ENCODE measurements at places on chromosomes 13 and 19. TPM values are rescaled to one million over a fixed set of nuclear protein-coding genes. Genes with fewer than 3 reads are reported as not detected.

GRCh38 chr19:6198896-6199239 is 63.4 kb downstream of the ACSBG2 start:
- peak; percentile 1 for ATAC-seq

DNA sequence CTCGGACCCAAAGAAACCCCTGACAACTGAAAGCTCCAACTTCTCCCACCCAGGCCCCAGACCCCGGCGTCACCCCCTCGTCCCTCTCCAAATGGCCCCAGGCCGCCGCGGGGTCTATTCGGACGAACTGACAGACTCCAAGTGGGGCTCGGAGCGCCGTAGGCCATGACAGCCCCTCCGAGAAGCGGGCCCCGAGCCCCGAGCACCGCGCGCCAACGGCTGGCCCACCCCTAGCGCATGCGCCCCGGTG is 360 bp downstream of the DDX39A start:
- ATAC-seq, result peak; percentile 68

DNA sequence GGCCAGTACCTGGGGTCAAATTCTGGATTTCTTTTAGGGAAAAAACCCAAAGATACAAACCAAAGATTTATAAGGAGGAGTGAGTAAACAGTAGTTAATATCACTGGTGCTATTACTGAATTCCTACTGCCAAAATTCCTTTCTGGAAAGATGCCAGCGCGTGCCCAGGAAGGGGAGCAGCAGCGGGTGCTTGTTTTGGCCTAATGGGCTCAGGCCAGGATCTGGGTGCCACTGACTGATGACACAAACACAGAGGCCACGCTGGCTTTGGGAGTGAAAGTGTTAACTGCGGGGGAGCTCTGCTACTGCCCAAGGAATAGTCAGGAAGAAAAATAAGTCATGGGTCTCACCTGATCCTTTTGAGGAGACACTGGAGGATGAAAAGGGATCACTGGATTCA is 61.2 kb downstream of the KLF2 start:
- no peak for ATAC-seq

- ATAC-seq, result no peak
These were observed 270.1 kb downstream of the SLITRK5 start for GRCh38 chr13:87941226-87941625.

GRCh38 chr13:40769970-40770369 is 1.0 kb downstream of the MRPS31 start:
- no peak for ATAC-seq

DNA sequence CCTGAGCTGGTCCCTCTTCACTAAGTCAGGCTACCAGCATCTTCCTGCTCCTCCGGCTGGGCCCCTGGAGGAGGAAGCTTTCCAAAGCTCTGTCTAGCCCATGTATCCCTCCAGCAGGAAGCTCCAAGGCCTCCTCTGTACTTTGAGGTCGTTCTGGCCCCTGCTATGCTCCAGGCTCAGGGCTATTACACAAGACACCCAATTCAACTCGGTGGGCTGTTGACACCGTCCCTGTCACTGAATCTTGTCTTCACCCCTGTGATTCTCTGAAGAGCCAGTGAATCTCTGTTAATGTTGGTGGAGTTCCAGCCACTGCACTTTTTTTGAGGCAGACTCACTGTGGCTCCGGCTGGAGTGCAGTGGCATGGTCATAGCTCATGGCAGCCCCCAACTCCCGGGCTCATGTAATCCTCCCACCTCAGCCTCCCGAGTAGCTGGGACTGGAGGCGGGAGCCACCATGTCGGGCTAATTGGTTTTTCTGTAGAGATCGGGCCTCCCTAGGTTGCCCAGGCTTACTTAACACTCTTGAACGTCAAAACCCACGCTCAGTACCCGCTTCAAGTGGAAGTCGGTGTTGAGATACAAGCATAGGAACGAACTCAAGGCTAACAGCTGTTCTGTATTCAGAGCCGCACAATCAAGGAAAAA is 512 bp upstream of the REX1BD start:
- peak; percentile 4 for ATAC-seq

DNA sequence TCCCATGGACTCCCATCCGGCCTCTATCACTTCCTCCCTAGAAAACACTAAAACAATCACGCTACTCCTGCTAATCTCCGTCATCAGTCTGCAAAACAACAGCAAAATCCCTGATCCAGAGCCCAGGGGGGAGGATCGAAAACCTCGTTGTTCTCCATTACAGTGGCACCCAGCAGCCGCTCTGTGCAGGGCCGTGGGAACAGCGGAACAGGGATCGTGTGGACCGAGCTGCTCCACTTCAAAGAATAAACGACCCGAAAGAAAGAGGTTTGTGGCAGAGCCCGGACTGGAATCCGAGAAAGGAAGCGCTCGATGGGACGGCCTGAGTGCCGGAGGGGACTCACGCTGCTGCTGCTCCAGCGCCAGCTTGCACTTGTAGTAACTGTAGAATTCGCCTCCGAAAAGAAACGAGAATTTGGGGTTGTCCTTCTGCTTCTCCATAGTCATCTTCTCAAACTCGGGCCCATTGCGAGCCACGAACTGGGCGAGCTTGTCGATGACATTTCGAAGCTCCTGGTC is 652 bp downstream of the CHERP start:
- peak; percentile 1 for ATAC-seq

- ATAC-seq, result peak; percentile 39
These were observed 2.8 kb downstream of the SEMA6B start for GRCh38 chr19:4556597-4557127.

- ATAC-seq, result no peak
These were observed 46.5 kb upstream of the CLDN10 start for GRCh38 chr13:95505986-95506385.

The PRR22 gene
- 4.6 TPM for total RNA-seq

The SYNGR4 gene
- total RNA-seq, result not detected

The COX7A1 gene
- total RNA-seq, result not detected

DNA sequence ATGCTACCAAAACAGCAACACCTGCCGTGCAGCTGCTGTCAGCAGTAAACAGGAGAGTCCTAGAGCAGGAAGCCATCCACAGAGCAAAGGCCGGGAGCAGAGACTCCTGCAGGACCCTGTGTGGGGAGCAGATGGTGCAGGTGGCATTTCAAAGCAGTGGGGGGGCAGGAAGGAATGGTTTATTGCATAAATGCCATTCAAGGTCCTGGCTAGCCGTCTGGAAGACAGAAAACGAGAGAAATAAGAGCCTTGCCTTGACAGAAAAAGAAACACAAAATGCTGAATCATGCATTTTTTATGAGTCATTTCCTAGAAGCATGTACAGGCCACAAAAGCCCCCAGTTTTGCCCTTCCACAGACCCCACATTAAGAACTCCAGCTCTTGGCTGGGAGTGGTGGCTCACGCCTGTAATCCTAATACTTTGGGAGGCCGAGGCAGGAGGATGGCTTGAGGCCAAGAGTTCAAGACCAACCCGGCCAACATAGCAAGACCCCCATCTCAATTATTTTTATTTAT is 5.4 kb downstream of the RSPH6A start:
- no peak for ATAC-seq

The CLIP3 gene
- 0.89 TPM for total RNA-seq

GRCh38 chr13:110628952-110629701 is 13.8 kb downstream of the NAXD start:
- ATAC-seq, result no peak

The CGB2 gene
- not detected for total RNA-seq

GRCh38 chr13:28875846-28876615 is 55.9 kb downstream of the MTUS2 start:
- no peak for ATAC-seq

The GSX1 gene
- total RNA-seq, result not detected

GRCh38 chr13:72541674-72542073 is 185.8 kb downstream of the MZT1 start:
- ATAC-seq, result no peak

DNA sequence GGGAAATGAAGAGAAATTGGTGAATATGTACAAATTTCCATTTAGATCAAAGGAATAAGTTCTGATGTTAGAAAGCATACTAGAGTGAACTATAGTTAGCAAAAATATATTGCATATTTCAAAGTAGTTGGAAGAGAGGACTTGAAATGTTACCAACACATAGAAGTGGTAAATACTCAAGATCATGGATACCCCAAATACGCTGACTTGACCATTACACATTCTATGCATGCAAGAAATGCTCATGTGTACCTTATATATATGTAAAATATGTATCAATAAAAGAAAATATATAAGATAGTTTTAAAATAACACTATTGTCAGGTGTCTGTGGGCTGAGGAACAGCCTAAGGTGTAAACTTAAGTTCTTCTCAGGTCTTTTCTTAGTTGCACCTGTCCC is 14.6 kb upstream of the ZNF491 start:
- ATAC-seq, result no peak

- no peak for ATAC-seq
These were observed 62.2 kb downstream of the DCT start for GRCh38 chr13:94417294-94417693.

GRCh38 chr13:41389580-41389979 is 67.8 kb upstream of the RGCC start:
- no peak for ATAC-seq

The ZNF729 gene
- total RNA-seq, result not detected

GRCh38 chr13:46607768-46608564 is 55.0 kb downstream of the LRCH1 start:
- ATAC-seq, result peak; percentile 60

GRCh38 chr13:76331943-76332712 is 554.1 kb downstream of the KCTD12 start:
- ATAC-seq, result no peak

The PROZ gene
- 0.39 TPM for total RNA-seq

GRCh38 chr13:38814331-38814730 is 127.5 kb downstream of the FREM2 start:
- no peak for ATAC-seq

- ATAC-seq, result no peak
These were observed 525.1 kb downstream of the LMO7 start for GRCh38 chr13:76160961-76161925.

- no peak for ATAC-seq
These were observed 55.1 kb downstream of the RASA3 start for GRCh38 chr13:114077099-114077932.

GRCh38 chr19:55423225-55424005 is 15.8 kb upstream of the UBE2S start:
- ATAC-seq, result no peak

The PLK5 gene
- not detected for total RNA-seq

DNA sequence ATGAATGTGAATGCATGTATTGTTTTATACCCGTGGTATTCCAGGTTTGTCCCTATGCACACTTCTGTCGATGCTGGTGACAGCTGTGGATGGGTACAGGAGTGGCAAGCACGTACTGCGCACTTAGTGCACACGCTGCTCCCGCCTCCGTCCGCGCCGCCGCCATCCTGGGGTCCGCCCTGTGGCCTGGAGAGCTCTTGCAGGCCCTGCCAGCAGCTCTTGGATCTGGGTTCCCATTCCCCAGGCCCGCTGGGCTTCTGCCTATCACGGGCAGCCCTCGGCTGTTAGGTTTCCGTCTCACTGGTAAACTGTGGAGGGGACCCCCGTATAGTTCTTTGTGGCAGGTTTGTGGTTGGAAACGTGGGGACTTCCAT is 4.0 kb downstream of the GNA11 start:
- no peak for ATAC-seq
